Ascending aorta (tissue), 2 donors: ENCODE measurements at places on chromosomes 4 and X.

- no peaks in the 10 kb centered on the region for H3K27me3 ChIP-seq
- DNase-seq, result no peak
- H3K4me1 ChIP-seq, result no peaks in the 10 kb centered on the region
- no peak overlapping the region for H3K4me3 ChIP-seq
- H3K27ac ChIP-seq, result no peak overlapping the region
Measured at GRCh38 chrX:9330249-9330982, 134.4 kb upstream of the TBL1X start.

DNA sequence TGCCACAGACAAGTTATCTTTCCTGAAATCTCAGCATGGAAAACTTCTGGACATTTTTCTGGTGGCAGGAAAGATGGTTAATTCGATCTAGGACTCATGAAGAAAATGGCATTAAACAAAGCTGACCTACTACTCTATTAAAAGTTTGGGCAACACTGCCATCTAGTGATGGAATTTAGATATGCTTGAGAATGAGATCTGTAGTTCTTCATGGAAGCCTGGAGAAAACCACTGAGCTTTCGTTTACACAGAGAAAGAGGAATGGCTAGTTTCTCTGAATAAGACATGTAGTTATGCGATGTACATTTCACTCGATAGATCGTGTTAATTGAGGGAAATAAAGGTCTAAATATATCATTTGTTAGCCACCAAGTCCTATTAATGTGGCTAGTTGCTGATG, 51.7 kb upstream of the CHRDL1 start:
- no peaks in the 10 kb centered on the region for H3K36me3 ChIP-seq
- no peaks in the 10 kb centered on the region for H3K27me3 ChIP-seq
- no peak for DNase-seq
- H3K27ac ChIP-seq, result no peak overlapping the region
- no peaks in the 10 kb centered on the region for H3K4me1 ChIP-seq

- no peak overlapping the region for H3K4me3 ChIP-seq
- H3K27me3 ChIP-seq, result no peaks in the 10 kb centered on the region
- H3K36me3 ChIP-seq, result no peaks in the 10 kb centered on the region
- no peak for DNase-seq
- H3K4me1 ChIP-seq, result no peaks in the 10 kb centered on the region
Measured at GRCh38 chr4:63275491-63275890, 1133.8 kb downstream of the TECRL start.

GRCh38 chr4:181140037-181140603, 1103.1 kb upstream of the TENM3 start:
- no peaks in the 10 kb centered on the region for H3K36me3 ChIP-seq
- H3K27me3 ChIP-seq, result no peaks in the 10 kb centered on the region
- no peak overlapping the region for H3K27ac ChIP-seq
- no peak overlapping the region for H3K4me3 ChIP-seq
- no peak for DNase-seq
- no peaks in the 10 kb centered on the region for H3K4me1 ChIP-seq

DNA sequence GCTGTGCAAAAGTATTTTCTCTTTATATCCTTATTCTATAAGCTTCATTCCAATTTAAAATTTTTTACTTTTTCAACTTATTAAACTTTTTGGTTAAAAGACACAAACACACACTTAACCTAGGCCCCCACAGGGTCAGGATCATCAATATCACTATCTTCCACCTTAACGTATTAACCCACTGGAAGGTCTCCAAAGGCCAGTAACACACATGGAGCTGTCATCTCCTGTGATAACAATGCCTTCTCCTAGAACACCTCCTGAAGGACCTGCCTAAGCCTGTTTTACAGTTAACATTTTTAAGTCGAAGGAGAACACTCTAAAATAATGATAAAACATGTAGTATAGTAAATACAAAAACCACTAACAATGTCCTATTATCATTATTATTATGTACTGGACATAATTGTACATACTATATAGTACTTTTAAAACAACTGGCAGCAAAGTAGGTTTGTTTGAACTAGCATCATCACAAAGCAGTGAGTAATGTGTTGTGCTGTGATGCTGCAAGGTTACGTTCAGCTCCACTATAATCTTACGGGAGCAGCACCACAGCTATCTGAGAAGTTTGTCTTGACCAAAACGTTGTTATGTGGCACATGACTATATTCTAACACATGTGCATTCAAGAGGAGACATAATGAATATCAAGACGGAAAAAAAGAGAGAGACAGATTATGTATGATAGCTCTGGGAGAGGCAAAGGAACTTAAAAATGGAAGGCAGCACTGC, 33.7 kb downstream of the DHX15 start:
- no peak for DNase-seq
- no peaks in the 10 kb centered on the region for H3K27me3 ChIP-seq
- no peaks in the 10 kb centered on the region for H3K4me1 ChIP-seq
- H3K27ac ChIP-seq, result no peak overlapping the region
- H3K4me3 ChIP-seq, result no peak overlapping the region

DNA sequence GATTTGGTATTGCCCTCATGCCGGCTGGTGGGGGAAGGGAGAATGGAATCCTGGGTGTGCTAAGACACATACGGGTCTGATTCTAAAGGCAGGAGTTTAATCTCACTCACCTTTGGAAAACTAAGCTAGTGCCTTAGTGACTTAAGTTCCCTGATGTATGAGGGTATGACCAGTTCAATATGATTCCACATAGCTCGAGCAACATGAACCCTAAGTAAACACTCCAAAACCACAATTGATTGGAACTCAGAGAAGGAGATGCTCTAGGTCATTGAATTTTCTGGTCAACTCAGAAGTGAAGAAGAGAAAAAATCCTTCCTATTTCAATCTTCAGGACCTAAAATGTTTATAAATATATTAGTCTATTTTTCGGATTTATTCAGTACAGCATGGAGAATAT, 420.1 kb upstream of the INTU start:
- peaks cover 14% of the 10 kb centered on the region for H3K4me1 ChIP-seq
- DNase-seq, result no peak
- no peak overlapping the region for H3K27ac ChIP-seq
- H3K36me3 ChIP-seq, result no peaks in the 10 kb centered on the region

DNA sequence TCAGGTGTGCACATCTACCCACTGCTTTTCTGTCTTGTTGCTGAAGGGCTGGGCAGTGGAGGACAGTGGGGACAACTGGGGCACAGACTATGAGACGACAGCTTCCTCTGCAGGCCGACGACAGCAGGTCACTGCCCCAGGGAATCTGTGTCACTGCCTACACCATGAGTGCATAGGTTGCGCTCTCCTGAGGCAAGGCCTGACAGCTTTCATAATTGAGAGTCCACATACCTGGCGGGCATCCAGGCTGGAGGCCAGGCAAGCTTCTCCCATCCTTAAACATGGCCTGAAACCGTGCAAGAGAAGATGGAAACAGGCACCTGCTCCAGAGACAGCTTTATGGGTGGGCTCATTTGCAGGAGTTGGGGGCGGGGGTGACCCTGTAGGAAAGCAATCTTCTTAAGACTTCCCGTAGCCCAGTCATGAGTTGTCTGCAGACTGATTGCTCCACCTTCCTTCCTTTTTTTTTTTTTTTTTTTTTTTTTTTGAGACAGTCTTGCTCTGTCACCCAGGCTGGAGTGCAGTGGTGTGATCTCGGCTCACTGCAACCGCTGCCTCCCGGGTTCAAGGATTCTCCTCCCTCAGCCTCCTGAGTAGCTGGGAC, 2.9 kb downstream of the ANOS1 start:
- no peak overlapping the region for H3K4me3 ChIP-seq
- no peaks in the 10 kb centered on the region for H3K27me3 ChIP-seq
- H3K36me3 ChIP-seq, result no peaks in the 10 kb centered on the region
- H3K4me1 ChIP-seq, result peaks cover 4% of the 10 kb centered on the region
- no peak for DNase-seq
- no peak overlapping the region for H3K27ac ChIP-seq

DNA sequence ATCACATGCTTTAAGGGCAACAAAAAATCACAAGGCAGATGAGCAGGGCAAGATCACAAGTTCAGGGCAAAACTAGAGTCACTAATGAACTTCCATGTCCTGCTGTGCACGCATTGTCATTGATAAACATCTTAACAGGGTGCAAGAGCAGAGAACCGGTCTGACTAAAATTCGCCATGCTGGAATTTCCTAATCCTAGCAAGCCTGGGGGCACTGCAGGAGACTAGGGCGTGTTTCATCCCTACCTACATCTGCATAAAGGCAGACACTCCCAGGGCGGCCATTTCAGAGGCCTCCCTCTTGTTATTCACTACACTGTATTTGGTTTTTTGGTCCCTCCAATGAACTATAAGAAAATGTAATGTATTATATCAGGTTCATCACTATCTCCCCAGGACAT, 203.6 kb downstream of the ARHGEF9 start:
- H3K27ac ChIP-seq, result no peak overlapping the region
- H3K4me1 ChIP-seq, result no peaks in the 10 kb centered on the region
- H3K27me3 ChIP-seq, result no peaks in the 10 kb centered on the region
- no peak for DNase-seq
- H3K36me3 ChIP-seq, result no peaks in the 10 kb centered on the region
- no peak overlapping the region for H3K4me3 ChIP-seq

- peak overlapping the region; percentile 81 for H3K27ac ChIP-seq
- H3K4me1 ChIP-seq, result peaks cover 30% of the 10 kb centered on the region
- no peak for DNase-seq
- no peaks in the 10 kb centered on the region for H3K36me3 ChIP-seq
Measured at GRCh38 chrX:150084496-150085229, 146.4 kb upstream of the EOLA2 start.

- H3K4me3 ChIP-seq, result no peak overlapping the region
- no peak for DNase-seq
- no peaks in the 10 kb centered on the region for H3K27me3 ChIP-seq
- H3K36me3 ChIP-seq, result peaks cover 8% of the 10 kb centered on the region
Measured at GRCh38 chr4:153267890-153268289, 63.6 kb downstream of the TRIM2 start.

GRCh38 chr4:108003982-108004515, 14.4 kb downstream of the HADH start:
- no peaks in the 10 kb centered on the region for H3K27me3 ChIP-seq
- H3K4me3 ChIP-seq, result no peak overlapping the region
- H3K36me3 ChIP-seq, result no peaks in the 10 kb centered on the region
- H3K27ac ChIP-seq, result peak overlapping the region; percentile 14
- peaks cover 35% of the 10 kb centered on the region for H3K4me1 ChIP-seq

- no peak overlapping the region for H3K27ac ChIP-seq
- no peaks in the 10 kb centered on the region for H3K4me1 ChIP-seq
- no peak for DNase-seq
- H3K4me3 ChIP-seq, result no peak overlapping the region
- H3K36me3 ChIP-seq, result no peaks in the 10 kb centered on the region
- H3K27me3 ChIP-seq, result no peaks in the 10 kb centered on the region
Measured at GRCh38 chrX:42818151-42818921, 40.4 kb upstream of the PPP1R2C start.

GRCh38 chrX:78931814-78932213, 13.4 kb upstream of the P2RY10 start:
- no peak for DNase-seq
- no peaks in the 10 kb centered on the region for H3K36me3 ChIP-seq
- no peak overlapping the region for H3K4me3 ChIP-seq

DNA sequence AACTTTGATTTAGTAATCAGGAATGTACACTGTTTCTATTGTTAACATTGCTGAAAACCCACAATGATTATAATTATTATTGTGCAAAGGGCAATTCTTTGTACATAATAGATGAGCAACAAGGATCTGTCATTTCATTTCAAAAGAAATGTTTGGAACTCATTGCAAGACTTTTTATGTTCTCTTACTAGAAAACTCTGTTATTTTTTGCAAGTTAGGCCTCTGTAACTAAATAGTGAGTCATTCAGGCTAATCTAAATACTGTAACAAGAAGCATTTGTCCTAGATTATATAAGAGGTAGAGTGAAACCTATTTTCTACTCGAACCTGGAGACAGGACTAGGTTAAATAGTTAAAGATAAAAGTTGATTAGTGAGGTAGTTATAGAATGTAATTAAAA, 93.2 kb upstream of the FAM47B start:
- no peak overlapping the region for H3K27ac ChIP-seq
- H3K4me3 ChIP-seq, result no peak overlapping the region

DNA sequence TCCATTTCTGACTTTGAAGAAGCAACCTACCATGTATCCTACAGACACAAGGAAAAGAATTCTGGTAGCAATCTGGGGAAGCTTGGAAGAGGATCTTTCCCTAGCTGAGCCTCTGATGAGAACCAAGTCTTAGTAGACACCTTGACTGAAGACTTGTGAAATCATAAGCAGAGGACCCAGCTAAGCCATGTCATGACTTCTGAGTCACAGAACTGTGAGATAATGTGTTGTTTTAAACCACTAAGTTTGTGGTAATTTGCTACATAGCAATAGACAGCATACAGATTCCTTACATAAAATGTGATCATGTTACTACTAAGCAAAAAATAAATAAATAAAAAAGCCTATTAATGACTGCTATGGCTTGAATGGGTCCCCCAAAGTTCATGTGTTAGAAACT, 71.3 kb upstream of the ANKRD50 start:
- no peak for DNase-seq
- no peaks in the 10 kb centered on the region for H3K27me3 ChIP-seq
- H3K4me1 ChIP-seq, result no peaks in the 10 kb centered on the region
- H3K36me3 ChIP-seq, result no peaks in the 10 kb centered on the region

- no peaks in the 10 kb centered on the region for H3K27me3 ChIP-seq
- H3K4me1 ChIP-seq, result no peaks in the 10 kb centered on the region
- no peak overlapping the region for H3K27ac ChIP-seq
- H3K36me3 ChIP-seq, result no peaks in the 10 kb centered on the region
- no peak for DNase-seq
Measured at GRCh38 chr4:166458756-166459155, 585.7 kb downstream of the TLL1 start.

DNA sequence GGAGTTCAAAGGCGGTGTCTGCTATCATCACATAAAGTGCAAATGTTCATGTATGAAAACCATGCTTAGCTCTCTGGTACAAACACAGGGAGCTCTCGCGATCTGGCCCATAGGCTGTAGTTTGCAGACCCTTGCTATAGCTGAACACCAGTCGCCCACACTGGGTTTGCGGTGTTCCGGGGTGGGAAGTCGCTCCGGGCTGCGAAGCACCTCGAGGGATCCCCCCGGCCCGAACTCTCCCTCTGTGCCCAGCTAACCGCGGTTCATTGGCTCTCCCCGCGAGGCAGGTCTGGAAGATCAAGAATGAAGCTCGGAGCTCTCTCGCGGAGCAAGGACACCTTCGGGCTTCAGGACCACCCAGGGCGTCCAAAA, 341 bp upstream of the PRPS2 start:
- H3K4me1 ChIP-seq, result no peaks in the 10 kb centered on the region
- H3K27me3 ChIP-seq, result no peaks in the 10 kb centered on the region
- H3K27ac ChIP-seq, result peak overlapping the region; percentile 53
- no peaks in the 10 kb centered on the region for H3K36me3 ChIP-seq
- DNase-seq, result no peak
- peak overlapping the region; percentile 87 for H3K4me3 ChIP-seq

DNA sequence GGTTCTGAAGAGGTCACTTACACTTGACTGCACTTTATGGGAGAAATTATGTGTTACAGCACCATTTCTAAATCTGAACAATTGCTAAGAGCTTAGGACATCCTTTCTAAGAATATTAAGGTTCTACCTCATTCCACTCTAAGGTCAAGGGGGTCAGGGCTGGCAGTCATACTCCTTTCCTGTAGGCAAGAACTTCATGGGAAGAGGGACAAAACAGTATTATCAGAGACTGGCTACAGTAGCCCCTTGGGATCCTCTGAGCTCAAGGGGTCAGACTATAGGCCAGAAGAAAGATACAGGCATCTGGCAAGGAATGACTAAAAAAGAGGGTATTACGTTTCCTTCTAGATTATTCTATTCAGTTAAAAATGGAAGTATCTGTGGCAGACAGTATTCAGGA, 115.1 kb downstream of the RASL11B start:
- H3K36me3 ChIP-seq, result no peaks in the 10 kb centered on the region
- DNase-seq, result no peak
- no peaks in the 10 kb centered on the region for H3K4me1 ChIP-seq
- H3K27me3 ChIP-seq, result no peaks in the 10 kb centered on the region
- no peak overlapping the region for H3K4me3 ChIP-seq
- H3K27ac ChIP-seq, result no peak overlapping the region
